ENCODE measurements at places on chromosomes 1 and 21.

GRCh38 chr1:21518774-21519455, 9.7 kb downstream of the ALPL start:
- ATAC-seq = no peak

- peak; percentile 74 for ATAC-seq
These were observed 299.7 kb downstream of the HMCN1 start for GRCh38 chr1:186033847-186034271.

- no peak for ATAC-seq
These were observed 30.2 kb downstream of the TRAF5 start for GRCh38 chr1:211356723-211357407.

DNA sequence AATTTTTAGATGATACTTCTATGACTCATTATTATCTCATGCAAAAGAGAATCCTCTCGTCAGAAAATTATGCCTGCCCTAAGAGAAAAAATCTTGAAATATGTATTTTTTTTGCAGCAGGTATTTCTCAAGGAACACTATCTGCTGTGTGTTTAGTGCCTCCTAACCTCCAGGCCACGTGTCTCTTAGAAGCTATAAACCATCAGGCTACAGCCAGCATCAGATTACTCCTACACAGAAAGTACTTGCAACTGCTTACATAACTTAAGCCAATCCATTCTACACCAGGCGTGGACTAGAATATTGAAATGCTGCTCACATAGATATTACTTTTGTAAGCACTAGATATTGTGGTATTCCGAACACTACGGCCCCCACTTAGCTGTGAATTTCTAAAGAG, 933.4 kb downstream of the PLA2G4A start:
- ATAC-seq = no peak

DNA sequence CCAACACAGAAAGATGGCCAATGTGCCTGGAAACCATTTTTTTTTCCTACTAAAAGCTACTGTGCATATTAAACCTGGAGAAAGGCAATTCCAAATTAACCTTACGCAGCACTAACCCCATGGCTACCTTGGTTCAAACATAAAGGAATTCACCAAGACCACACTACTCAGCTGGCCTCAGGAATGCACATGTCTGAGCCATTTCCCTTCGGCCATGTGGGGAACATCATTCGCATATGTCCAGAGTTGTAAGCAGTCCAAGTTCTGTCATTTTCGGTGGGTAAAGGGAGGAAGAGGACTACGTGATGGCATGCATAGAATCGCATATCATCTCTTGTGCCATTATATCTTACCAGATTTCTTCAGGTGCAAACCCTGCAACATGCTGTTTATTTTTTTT, 175.4 kb downstream of the NTMT2 start:
- ATAC-seq = no peak

DNA sequence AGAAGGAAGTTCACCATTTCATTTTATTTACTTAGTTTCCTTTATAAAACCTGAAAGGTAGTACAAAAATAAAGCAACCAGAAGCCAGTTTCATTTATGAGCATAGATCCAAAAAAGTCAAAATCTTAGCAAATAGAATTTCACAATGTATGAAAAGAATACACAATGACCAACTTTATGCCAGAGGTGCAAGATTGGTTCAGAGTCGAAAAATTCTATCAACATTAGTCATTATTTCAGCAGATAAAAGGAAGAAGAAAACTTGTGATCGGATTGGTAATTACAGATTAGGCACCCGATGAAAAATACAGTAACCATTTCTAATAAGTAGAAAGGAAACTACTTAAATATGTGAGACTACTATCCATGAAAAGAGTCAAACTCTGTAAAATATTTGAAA, 89.1 kb downstream of the ITSN1 start:
- no peak for ATAC-seq

- ATAC-seq = no peak
These were observed 309.0 kb downstream of the PTGER3 start for GRCh38 chr1:70738624-70739023.

DNA sequence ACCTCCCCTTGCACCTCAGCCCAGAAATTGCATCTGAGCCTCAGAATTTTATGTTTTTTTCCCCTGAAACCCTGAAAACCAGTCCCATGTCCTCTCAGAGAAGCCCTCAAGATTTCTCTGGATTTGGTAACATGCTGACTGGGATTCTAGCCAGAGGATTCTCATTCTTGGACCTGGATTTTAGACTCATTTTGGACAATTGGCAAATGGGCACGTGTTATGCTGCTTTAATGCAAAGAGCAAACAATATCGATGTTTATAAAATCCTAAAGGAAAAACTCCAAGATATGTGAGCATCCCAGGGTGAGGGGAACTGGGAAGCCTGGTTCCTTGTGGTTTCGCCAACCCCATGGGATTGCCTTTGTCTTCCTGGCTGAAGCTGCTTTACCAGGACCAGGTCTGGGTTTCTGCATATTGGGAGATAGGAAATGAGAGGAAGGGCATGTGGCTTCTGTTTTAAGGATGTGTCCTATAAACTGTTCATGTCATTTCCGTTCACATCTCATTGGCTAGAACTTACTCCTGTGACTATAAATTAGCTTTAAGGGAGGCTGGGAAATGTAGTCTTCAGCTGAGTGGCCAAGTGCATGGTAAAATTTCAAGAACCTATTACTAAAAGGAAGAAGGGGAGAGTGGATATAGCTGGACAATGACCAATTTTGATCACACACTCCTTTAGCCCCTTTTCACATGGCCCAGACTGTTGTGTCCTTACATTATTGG, 27.2 kb upstream of the BCL10 start:
- no peak for ATAC-seq

GRCh38 chr1:32398401-32398800, 4.2 kb upstream of the BSDC1 start:
- no peak for ATAC-seq

- ATAC-seq = no peak
These were observed 21.9 kb upstream of the ASAP3 start for GRCh38 chr1:23505851-23506250.

All from esophagus mucosa (tissue), 1 donor.